NCI-H2171 treated with DMSO at 0.1 percent for 48 hours (cell line): ENCODE measurements at places on chromosomes 5 and 9.

DNA sequence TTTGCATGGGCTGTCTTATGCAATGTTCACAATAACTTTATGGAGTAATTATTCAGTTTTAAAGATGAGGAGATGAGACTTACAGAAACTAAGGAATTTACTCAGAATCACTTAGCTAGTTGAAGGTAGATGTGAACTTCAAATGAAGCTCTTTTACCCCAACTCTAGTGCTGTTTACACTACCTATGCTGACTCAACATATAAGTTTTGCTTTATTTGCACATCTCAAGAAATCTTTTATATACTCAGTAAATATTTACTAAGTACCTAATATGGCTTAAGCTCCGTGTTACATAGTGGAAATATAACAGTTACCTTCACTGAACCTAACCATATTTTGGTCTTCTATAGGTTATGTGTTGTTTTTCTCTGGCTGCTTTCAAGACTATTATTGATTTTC, 293.2 kb downstream of the ANXA1 start:
- no peak for DNase-seq

DNA sequence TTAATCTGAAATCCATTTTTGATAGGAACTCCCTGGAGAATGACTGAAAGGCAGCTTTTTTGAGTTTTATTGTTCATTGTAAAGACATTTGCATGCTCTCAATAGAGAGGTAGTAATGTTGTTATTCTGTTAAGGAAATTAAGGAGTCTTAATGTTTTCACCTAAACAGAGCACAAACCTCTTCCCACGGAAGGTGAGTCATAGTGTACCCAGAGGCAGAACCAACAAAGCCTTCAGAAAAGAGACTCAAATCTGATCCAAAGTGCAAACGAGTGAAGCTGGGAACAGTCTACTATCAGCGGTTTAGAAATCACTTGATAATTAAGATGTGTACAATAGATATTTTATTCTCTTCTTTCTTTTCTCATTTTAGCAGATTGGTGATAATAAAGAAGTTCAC, 470.5 kb downstream of the PLK2 start:
- no peak for DNase-seq

DNA sequence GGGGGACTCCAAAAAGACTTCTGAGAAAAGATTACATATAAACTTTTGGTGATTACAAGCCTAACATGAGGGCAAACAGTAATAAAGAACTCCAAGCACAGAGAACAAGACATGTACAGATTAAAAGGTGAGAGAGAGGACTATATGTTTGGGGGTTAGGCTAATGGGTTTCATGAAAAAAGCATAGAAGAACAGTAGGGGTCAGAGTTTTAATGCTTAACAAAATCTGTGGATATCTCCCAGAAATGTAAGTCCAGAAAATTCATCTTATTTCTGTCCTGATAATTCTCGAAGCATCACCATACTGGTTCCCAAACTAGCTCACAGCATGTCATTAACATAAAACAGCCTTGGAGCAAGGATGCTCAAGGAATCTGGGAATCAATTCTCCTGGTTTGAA, 137.2 kb downstream of the ARRDC3 start:
- DNase-seq = no peak

- DNase-seq = no peak
Measured at GRCh38 chr9:87227456-87227855, 270.2 kb upstream of the DAPK1 start.

DNA sequence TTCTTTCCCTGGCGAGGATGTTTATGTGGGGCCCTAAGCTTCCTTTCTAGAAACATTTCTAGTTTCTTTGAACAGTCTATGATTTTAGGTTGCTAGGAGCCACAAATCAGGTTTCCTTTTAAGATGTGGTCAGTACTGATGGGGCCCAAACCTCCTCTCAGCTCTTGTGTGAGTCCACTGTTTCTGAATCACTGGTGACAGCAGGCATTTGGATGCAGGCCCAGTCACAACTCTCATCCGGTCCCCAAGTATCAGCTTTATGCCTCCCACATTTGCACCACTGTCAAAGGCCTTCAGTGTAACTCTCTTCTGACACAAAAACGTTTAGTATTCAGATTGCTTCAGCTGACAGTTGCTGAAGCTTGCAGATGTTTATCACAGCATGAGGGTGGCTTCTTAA, 7.8 kb downstream of the DMRT2 start:
- no peak for DNase-seq

GRCh38 chr9:75382126-75382525, 293.8 kb downstream of the OSTF1 start:
- no peak for DNase-seq

GRCh38 chr5:101679816-101680215, 616.3 kb downstream of the SLCO4C1 start:
- DNase-seq = no peak

DNA sequence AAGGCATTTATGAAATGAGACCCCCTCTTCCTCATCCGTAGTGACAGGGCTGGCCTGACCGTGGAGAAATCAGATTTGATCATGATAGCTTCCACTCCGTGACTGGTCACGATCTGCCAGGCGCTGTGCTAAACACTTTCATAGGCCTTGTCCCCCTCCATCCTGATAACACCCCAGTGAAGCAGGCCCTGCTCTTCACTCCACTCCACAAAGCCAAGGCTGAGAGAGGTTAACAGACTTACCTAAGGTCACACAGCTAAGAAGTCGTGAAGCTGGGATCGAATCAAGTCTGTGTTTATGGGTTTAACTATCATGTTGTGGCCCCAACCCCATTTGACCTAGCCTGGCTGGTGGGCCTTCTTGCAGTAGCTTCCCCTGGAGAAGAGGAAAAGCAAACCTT, 53.3 kb upstream of the IL17B start:
- no peak for DNase-seq

- DNase-seq = peak; percentile 87
Measured at GRCh38 chr9:132141344-132141947, 20.4 kb upstream of the NTNG2 start.

- DNase-seq = no peak
Measured at GRCh38 chr9:121681404-121681803, 30.0 kb downstream of the DAB2IP start.
